ENCODE measurements at places on chromosomes 2 and 18. TPM values are rescaled to one million over a fixed set of nuclear protein-coding genes. Genes with fewer than 3 reads are reported as not detected.

- DNase-seq, result no peak
Measured at GRCh38 chr2:168929031-168929430, 27.9 kb downstream of the G6PC2 start.

GRCh38 chr18:41237317-41237716 lies 717.7 kb upstream of the PIK3C3 start:
- DNase-seq, result no peak

DNA sequence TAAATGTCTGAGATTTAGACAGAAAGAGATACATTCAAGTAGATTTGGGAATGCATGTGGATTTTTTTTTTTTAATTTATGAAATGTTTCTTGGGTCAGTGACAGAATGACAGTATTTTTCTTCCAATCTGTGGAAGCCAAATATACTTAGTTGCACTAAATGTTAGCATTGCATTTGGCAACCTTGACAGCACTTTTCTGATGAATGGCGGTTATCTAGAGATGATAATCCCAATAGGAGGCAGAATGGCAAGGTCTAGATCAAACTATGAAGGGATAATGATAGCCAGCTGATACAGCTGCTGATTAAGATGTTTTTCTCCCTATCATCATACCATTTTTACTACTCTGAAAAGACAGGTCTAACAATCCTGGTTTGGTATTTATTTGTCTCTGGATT lies 174.5 kb upstream of the STON1 start:
- DNase-seq, result no peak

DNA sequence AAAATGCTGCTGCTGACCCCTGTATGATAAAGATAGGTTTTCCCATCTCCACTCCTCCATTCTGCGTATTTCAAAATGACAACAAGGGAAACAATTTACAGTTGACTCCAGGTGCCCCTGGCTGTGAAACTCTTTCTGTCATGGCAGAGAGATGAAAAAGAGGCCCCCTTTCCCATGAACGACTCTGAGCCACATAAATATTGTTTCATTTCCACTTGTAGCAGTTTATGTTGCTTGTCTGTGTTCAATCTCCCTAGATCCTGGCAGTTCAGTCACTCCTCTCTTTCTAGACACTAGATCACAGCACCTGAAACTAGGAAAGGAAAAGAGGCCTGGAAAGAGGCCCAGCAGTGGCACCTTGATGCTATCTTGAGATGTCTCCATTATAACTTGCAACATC lies 121.0 kb upstream of the ZNF521 start:
- no peak for DNase-seq

DNA sequence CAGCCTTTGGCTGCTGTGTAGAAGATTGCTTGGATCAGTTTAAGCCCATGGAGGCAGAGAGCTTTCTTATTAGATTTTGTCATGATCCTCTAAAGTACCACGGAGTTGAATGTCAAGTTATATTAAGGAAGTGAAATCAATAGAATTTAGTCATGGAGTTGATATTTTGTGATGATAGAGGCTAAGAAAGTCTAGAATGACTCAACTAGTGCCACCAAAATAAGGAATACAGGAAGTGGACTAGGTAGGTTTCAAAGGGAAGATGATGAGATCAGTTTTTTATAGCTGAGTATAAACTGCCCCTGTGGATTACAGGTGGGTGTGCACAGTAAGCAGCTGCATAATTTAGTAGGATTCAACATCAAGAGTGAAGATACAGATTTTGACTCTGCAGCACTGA lies 25.2 kb downstream of the FBXO36 start:
- no peak for DNase-seq

The SLC4A5 gene
- total RNA-seq, result not detected

Measured in dermis blood vessel endothelial cell (primary cell).